ENCODE measurements at places on chromosomes 4 and X.

GRCh38 chr4:10031668-10032590 is 10.6 kb upstream of the SLC2A9 start:
- DNase-seq, result no peak

GRCh38 chr4:164373021-164373420 is 380.9 kb upstream of the SMIM31 start:
- no peak for DNase-seq

- no peak for DNase-seq
Measured at GRCh38 chrX:53695946-53696549, 9.5 kb upstream of the HUWE1 start.

- DNase-seq, result no peak
Measured at GRCh38 chr4:136634121-136634520, 898.2 kb downstream of the PCDH18 start.

GRCh38 chrX:139815771-139816170 is 107.8 kb upstream of the MCF2 start:
- no peak for DNase-seq

DNA sequence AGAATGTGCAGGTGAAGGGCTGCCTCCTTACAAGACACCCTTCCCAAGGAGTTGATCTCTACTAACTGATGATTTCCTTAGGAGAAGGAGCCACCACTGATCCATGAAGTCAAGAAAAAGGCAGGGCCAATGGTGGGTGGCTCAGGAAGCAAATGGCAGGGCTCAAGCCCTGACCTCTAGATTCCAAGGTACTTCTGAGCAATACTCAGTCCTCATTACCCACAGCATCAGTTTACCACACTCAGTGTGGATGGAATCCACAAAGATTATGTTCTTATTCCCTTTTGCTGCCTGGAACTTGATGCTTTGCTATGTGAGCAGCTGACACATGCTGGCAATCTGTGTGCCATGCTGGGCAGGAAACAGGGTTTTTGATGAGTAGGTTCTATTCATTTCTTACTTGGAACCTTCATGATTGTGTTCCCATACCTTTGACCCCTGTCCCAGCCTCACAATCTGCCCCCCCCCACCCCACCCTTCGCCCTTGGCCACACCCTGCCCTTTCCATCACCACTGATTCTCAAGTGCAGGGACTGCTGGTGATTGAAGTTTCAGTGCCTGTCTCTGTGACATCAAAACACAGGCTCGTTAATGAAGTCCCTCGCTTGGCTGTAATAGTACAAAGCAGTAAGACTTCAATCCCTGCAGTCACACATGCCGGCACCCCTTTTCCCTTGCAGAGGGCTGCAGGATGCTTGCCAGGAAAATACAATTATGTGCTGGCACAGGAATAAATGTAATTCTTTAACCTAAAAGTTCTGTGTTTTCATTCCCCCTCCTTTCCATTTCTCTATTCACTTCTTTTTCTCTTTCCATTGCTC is 135.6 kb upstream of the GPC4 start:
- no peak for DNase-seq

DNA sequence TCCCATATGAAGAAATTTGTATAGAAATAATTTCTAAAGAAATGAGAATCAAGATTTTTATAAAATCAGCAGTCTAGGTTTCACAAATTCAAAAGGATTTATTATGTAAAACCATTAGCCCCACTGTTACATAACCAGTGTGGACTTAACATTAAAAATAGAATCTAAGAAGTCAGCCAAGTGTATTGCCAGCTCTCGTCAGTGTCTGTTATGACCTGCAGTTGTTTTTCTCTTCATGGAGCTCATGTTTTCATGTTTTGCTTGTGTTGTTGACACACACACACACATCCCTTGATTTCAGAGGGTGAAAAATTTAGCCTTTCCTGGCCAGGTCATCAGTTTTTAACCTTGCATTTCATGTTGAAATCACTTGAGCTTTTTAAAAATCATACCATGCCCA is 39.5 kb downstream of the USP38 start:
- no peak for DNase-seq

DNA sequence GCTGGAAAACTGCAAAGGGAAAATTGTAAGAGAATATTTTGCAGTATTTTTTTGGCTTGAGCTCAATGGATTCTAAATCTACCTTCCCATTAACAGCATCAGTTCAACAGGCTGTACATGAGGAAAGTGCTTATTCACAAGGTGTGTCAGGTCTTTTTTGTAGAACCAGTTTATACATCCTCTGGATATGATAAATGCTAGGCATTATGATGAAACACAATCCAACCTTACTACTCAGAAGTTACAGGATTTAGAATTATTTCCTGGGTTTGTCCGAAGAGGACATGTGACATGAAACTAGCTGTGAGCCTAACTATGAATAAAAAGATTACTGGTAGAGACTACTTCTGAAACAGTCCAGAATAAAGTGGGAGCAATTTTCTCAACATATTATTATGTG is 49.5 kb downstream of the ATXN3L start:
- no peak for DNase-seq

DNA sequence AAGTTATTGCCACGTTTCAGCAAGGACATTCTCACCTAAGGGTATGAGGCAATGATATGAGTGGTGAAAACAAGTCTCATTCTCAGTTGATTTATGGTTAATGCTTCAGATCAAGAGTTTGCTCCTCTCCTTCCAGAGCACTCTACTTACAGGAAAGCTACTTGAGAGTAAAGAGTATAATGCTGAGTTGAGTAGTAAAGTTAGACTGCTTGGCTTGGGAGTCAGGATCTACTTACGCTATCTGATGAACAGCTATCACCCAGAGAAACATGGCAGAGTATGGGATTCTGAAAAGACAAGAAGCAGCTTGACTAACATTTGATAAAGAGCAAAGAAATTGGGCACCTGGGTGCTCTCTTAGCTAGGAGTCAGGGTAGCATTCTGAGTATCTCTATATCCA is 211.8 kb downstream of the GLUD2 start:
- DNase-seq, result no peak

DNA sequence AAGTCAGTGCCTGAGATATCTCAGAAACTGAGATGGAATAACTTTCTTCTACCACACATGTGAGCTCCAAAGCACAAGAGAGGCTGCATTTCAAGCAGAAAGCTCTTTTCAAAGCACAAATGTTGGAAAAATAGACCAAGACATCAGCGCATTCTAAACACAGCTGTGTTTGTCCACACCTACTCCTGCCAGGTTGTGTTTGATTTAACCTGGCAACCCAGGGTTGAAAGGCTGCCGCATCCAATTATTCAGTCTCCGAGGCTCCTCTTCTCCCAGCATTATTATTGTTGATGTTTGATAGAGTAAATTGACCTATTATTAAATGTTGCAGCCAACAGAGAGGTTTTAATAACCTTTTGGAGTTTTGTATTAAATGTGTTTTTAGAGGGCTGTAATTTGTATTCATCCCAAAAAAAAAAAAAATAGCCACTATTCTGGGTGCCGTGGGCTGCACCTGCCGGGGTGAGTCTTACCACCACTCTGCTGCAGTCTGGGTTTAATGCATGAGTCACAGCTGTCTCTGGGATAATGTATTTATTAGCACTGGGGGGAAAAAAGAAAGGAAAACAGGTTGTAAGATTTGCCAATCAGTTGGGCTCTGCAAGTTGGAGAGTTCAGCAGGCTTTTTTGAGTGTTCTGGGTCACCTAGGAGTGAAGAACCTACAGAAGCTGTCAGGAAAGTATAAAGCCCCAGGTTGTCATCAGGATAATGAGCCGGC is 105.2 kb upstream of the NOCT start:
- DNase-seq, result no peak

- no peak for DNase-seq
Measured at GRCh38 chr4:172850838-172851237, 317.8 kb upstream of the GALNT7 start.

DNA sequence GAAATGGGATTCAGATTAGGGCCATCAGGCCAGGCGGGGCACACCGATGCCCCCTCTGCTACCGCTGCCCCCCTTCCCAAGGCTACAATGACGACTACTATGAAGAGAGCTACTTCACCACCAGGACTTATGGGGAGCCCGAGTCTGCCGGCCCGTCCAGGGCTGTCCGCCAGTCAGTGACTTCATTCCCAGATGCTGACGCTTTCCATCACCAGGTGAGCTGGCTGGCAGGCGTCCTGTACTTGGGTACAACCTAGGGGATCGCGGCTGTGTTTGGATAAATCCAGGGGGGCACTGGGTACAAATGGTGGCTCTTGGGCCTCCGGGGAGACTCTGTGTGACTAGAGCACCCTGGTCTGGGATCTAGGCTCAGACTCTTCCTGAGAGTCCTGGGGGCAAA is 1.1 kb downstream of the EMD start:
- DNase-seq, result no peak

DNA sequence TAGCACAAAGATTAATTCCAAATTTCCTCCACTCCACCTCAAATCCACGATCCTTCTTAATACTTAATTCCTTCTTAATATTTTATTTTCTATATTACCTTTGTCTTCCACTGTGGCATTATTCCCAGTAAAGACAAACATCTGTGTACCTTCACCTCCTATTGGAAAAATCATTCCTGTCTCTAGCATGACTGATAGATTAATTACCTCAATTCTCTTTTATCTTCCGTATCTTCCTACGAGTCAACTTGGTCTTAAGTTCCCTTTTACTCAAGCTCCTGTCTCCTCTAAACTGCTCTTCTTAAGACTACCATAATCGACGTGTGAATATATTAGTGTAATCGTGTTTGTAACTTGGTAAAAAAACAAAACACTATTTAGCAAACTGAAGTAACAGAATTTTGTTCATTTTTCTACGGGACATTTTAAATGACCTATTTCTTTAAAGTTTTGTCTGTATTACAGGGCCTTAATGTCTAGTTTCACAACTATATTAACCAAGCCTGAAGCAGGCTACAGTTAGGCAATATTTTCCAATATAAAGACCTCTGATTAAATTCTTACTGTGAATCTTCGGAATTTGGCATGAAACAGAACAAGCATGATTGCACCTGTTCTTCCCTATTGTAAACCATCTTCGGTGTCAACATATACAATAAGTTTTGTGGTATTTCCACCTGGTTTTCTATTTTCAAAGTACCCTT is 1.1 kb upstream of the USP38 start:
- no peak for DNase-seq

- no peak for DNase-seq
Measured at GRCh38 chr4:18733961-18734360, 712.4 kb upstream of the LCORL start.

DNA sequence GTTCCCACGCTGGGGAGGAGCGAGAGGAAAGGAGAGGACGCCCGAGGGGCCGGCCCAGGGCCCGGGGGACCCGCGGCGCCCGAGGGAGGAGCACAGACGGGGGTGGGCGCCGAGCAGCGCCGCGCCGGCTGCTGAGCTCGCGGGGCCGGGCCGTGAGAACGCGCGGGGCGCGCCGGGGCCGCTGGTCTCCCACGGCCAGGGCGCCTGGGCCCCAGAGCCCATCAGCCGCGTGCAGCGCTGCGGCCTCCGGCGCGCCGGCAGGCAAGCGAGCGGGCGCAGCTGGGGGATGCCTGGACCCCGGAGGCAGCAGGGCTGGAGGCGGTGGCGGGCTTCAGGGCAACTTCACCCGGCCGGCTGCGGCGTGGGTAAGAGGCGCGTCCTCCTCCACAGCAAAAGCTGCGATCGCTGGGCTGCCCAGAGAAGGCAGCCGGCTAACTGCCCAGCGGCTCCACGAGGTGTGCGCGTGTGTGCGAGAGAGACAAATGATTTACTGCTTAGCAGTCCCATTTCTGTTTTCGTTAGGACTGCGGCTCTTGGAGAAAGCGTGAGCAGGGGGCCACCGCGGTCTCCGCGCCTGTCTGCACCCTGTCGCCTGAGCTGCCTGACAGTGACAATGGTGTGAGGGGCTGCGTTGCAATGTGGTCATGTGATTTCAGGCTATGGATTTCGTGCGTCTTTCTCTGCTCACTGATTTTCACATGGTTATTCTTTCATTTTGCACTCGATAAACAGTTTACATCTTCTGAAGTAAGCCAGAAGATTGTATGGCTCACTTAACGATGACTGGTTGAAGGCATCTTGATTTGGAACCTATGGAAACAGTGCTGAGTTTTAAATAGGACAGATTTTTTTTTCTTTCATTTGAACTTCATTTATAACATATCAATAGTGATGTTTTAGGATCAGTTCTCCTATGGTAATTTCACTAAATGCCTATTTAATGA is 1.2 kb downstream of the GUCY1A1 start:
- DNase-seq, result no peak

- no peak for DNase-seq
Measured at GRCh38 chrX:110108381-110108821, 105.5 kb downstream of the TMEM164 start.

- peak; percentile 76 for DNase-seq
Measured at GRCh38 chr4:76067652-76068286, 6.7 kb upstream of the ART3 start.

GRCh38 chrX:111519215-111519614 is 7.8 kb downstream of the SERTM2 start:
- no peak for DNase-seq

DNA sequence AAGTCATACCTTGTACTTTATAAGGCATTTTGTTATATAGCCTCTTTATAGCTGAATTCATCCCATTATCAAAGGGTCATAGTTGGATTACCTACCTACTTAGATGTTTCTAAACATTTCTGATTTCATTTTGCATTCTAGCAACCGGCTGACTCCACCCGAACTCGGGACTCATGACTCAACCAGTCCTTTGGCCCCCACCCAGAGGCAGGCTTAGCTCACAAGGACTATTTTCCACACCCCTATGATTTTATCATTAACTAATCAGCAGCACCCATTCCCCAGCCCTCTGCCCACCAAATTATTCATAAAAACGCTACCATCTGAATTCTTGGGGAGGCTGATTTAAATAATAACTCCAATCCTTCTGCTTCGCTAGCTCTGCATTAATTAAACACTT is 79.9 kb upstream of the EGFL6 start:
- no peak for DNase-seq

- DNase-seq, result no peak
Measured at GRCh38 chr4:85724791-85725563, 250.0 kb downstream of the ARHGAP24 start.

All from CD4-positive, alpha-beta T cell treated with Interleukin-10 for 1 hour (primary cell).